ENCODE measurements at places on chromosomes 2 and 18.

DNA sequence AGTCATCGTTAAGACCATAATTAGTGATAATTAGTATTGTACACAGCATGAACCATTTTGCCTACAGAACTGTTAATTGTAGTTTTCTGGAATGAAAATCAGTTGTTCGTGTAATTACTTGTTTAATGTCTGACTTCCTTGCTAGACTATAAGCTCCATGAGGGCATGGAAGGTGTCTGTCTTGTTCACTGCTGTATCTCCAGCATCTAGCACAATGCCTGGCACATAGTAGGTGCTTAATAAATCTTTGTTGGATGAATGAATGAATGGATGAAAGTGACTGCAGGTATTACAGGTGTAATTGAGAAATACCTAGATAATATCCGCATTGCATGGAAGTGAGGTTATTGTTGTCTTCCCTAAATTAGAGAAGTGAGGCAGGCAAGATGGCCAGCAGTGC lies 21.8 kb downstream of the C2orf74 start:
- no peak for DNase-seq

DNA sequence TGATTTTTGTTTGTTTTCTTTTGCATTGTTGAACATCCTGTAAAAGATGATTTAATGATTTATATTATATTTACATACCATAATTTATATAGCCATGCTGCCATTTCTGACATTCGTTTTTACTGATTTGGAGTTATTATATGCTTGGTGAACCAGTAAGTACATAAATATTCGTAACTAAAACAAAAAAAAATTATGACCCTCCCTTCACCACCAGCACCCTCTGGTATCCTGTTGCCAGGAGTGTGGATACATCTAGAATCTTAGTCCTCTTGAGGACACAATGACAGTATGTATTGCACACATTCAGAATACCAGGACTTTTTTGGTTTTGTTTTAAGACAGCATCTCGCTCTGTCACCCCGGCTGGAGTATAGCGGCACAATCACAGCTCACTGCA lies 43.9 kb upstream of the B3GNT7 start:
- no peak for DNase-seq

DNA sequence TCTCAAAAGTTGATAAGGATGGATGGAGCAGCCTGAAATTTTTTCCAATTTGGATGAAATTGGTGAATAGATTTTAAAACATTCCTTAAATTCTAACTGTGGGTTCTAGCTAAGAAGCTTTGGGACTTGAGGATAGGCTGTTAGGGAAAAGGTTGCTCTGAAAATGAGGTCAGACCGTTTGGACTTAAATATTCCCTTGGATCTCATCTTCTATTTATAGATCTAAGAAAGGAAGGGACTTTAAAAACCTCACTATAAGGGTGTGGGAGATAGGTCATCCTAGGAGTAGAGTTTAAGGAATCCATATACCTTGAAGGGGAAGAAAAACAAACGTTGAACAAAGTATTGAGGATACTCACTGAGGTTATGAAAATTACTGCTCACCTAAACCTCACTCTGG lies 17.4 kb upstream of the SNORC start:
- no peak for DNase-seq

- DNase-seq: no peak
Observed at GRCh38 chr2:133676392-133677130, 108.3 kb upstream of the NCKAP5 start.

- no peak for DNase-seq
Observed at GRCh38 chr2:121911036-121911435, 155.6 kb downstream of the TSN start.

GRCh38 chr2:95379371-95379831 lies 23.1 kb upstream of the FAHD2A start:
- DNase-seq: no peak

GRCh38 chr2:228983700-228984099 lies 287.4 kb downstream of the PID1 start:
- DNase-seq: no peak

- DNase-seq: no peak
Observed at GRCh38 chr18:31258789-31259188, 59.2 kb upstream of the DSG1 start.

GRCh38 chr2:204611017-204611631 lies 65.8 kb downstream of the PARD3B start:
- no peak for DNase-seq
